ENCODE measurements at places on chromosomes 3 and 15.
A peak's percentile ranks its signal among the peaks of the same experiment; 100 is the strongest.

- no peak for DNase-seq
These were observed 61.0 kb downstream of the LRRN1 start for GRCh38 chr3:3860235-3860634.

GRCh38 chr3:143237077-143237627 lies 117.6 kb downstream of the CHST2 start:
- DNase-seq = no peak

DNA sequence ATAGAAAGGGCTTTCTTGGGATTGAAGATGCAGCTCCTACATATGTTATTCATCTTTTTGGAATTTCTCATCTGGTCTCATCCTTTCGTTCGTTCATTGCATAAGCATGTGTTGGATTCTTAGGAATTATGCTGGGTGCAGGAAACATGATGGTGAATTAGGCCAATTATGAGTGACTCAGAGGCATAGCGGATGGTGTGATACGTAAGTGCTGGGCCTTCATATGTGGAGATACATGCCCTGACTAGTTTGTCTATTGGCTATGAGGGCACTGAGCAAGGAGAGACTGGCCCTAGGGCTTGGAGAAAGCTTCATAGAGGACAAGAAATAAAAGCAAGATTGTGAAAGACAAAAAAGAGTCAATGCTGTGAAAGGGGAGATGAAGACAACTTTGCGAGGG lies 235.1 kb downstream of the MYRIP start:
- DNase-seq = no peak

DNA sequence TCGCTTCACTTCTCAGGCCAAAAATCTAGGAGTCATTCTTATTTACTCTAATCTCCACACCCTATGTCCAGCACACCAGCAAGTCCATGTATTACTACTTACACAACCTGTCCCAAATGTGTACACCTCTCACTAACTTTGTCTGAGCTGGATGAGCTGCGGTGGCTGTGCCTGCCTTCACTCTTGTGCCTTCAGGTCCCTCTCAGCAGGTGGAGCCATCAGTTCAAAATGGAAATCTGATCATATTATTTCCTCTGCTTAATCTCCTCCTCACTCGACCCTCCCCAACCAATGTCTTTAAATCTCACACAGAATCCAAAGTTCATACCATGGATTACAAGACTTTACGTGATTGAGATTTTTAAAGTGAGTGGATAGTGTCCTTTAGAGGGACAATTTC lies 82.8 kb downstream of the SSR3 start:
- no peak for DNase-seq

DNA sequence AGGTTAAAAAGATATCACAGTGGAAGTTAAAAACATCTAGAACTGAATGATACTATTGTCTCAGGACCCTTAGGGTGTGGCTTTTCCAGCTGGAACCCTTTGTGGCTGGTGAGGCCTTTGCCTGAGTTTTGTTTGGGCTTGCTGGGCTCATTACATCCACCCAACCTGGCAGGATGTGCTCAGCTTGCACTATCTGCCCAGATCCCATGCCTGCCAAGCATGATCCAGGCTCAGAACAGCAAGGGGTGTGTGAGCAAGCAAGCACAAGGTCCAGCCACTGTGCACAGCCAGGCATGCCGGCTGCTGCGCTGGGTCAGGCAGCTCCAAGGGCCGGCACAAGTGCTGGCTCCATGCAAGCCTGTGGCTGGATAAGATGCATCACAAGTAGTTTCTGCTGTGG lies 512.7 kb upstream of the CDIN1 start:
- DNase-seq = no peak

GRCh38 chr3:23723930-23724329 lies 81.8 kb upstream of the UBE2E1 start:
- no peak for DNase-seq

DNA sequence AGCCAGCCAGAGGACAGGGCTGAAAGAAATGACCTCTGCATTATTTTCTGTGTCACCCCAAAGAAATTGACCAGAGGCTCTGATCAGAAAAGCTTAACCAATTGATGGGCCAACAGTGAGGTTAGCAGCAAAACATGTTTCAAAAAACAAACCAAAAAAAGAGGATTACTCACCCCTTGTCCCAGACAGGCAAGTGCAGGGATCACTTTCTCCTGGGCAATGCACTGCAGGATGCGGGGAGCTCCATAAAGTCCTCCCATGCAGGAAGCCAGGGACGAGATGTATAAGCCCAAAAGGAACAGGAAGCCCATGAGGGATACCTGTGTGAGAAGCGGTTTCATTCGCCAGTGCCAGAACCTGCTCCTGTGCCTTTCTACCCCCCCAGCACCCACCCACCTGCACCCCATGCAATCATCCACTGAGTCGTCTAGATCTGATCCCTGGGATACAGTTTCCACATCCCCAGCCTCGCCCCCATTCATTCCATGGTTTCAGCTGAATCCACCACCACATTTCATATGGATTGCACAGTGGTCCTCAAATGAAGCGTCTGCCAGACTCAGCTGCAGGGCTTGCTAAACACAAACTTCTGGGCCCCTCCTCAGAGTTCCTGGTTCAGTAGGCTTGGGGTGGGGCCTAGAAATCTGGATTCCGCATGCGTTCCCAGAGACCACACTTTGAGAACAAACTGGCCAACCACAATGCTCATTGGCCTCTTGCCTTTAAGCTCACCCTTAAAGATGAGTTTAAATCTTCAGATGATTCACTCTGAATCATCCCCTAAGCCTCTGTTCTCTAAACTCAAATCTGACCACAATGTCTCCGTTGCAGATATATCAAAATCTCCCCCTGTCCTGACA lies 54.4 kb upstream of the HEG1 start:
- DNase-seq = no peak

DNA sequence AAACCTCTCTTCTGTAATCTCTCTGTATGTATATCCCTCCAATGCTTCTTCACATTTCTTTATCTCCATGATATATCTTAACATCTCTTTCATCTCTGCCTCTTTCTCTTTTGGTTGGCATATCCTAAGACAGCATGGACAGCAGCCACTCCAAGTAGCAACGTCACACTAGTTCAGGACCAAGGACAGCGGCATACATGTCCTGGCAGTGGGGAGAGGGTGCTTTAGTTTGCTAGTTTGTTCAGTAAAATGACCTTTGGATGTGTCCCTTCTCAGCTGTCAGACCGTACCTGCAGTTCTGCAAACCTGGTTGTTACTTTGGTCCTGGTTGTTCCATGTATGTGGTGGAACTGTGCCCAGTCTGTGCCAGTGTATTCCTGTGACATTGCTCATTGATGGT lies 225.6 kb upstream of the ROPN1 start:
- DNase-seq = peak; percentile 0

GRCh38 chr3:141795741-141796080 lies 32.5 kb downstream of the GRK7 start:
- no peak for DNase-seq

- peak; percentile 41 for DNase-seq
These were observed 1003.9 kb upstream of the CFAP20DC start for GRCh38 chr3:60053526-60054265.

DNA sequence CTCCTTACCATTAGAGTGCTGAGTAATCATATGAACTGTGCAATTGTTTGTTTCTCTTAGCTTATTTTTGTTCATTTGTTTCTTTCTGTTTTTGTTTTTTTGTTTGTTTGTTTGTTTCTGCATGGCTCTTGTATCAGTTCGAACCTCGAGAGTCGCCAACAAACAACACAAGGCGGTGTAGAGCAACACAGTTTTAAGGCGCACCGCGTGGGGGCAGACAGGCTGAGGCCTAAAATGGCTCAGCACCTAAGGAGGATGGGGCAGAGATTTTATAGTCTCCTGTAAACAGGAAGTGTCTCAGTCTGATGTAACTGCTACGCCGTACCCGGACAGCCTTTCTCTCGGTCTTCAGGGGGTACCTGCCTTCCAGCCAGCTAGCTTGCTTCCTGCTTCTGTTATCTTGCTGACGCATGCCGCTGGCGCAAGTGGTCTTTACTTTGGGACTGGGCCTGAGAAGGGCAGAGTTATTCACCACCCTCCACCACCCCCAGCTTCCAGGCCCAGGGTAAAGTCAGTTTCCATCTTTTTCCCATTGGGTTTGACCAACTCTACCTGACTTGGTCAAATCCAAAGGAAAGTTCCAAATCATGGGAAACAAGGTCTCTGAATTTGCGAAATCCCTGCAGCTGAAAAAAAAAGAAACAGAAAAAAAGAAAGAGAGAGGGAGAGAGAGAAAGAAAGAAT lies 25.8 kb upstream of the MFGE8 start:
- no peak for DNase-seq

Measured in activated CD4-positive, alpha-beta T cell treated with anti-CD3 and anti-CD28 coated beads for 24 hours (primary cell).